NCI-H2081 treated with DMSO at 0.1 percent for 48 hours (cell line): ENCODE measurements at places on chromosomes 7 and 10.

GRCh38 chr7:220151-220841, 27.9 kb downstream of the FAM20C start:
- DNase-seq: no peak

- DNase-seq: no peak
Observed at GRCh38 chr10:95388109-95388471, 97.3 kb upstream of the PDLIM1 start.

- no peak for DNase-seq
Observed at GRCh38 chr10:14608381-14609001, 166.2 kb downstream of the FAM107B start.

- DNase-seq: no peak
Observed at GRCh38 chr7:37920849-37921805, 687 bp downstream of the EPDR1 start.

- no peak for DNase-seq
Observed at GRCh38 chr10:73887294-73888039, 13.1 kb upstream of the CAMK2G start.

GRCh38 chr7:5594616-5595544, 171.2 kb upstream of the TNRC18 start:
- DNase-seq: no peak
